Calu3 (cell line): ENCODE measurements at places on chromosomes 3 and 15. TPM values are rescaled to one million over a fixed set of nuclear protein-coding genes. Genes with fewer than 3 reads are reported as not detected.

The CLRN1 gene
- total RNA-seq = not detected in 2 replicates

The NDUFB4 gene
- 118 and 138 TPM in 2 replicates for total RNA-seq

The HRG gene
- 0.17 and 0.40 TPM in 2 replicates for total RNA-seq

The EBLN2 gene
- total RNA-seq = 6.1 and 8.4 TPM in 2 replicates
